ENCODE measurements at places on chromosomes 11 and 22.
A peak's percentile ranks its signal among the peaks of the same experiment; 100 is the strongest.

DNA sequence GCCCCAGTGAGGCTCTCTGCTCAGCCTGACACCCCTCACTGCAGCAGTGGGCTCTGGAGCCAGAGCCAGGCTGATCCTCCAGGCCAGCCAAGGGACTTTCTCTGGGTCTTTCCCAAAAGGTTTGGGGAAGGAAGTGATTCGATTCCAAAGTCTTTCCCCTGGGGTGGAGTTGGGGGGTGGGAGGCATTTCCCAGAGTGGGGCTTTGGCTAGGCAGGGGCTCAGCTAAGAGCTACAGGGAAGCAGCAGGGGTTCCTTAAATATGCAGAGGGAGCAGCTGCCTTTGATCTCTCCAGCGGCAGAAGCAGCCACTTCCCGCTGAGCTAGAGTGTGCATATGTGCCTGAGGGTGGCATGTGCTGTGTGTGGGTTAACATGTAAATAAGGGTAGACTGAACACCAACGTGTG lies 192.9 kb downstream of the INSC start:
- H3K27me3 ChIP-seq: no peaks in the 10 kb centered on the region
- no peak overlapping the region for H3K27ac ChIP-seq
- no peak for DNase-seq
- H3K36me3 ChIP-seq: no peaks in the 10 kb centered on the region

DNA sequence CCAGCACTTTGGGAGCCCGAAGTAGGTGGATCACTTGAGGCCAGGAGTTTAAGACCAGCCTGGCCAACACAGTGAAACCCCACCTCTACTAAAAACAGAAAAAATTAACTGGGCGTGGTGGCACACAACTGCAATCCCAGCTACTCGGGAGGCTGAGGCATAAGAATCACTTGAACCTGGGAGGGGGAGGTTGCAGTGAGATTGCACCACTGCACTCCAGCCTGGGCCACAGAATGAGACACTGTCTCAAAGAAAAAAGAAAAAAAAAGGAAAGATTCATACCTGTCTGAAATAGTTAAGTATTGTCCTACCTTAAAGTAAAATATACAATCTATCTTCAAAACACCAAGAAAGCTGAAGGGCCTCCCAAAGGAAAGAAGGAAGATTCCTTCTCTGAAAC lies 20.1 kb downstream of the RBFOX2 start:
- no peak overlapping the region for H3K27ac ChIP-seq
- H3K36me3 ChIP-seq: no peaks in the 10 kb centered on the region
- H3K27me3 ChIP-seq: no peaks in the 10 kb centered on the region
- no peak overlapping the region for H3K4me3 ChIP-seq
- no peak for DNase-seq

DNA sequence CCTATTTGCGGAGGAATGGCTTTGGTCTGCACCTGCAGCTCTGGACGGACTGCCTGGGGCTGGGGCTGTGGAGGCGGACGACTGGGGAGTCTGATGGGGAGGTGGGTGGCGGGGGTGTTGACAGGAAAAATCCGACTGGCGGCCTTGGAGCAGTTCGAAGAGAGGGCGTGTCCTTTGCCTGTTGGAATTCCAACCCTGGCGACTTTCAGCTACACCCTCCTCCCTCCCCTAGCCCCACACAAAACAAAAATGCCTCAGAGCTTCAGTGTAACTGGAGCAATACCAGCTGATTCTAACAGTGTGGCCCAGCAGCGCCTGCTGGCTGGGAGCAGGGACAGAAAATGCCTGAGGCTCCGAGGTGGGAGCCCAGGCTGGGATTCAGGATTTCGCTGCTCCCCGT lies 85.4 kb downstream of the ATXN10 start:
- peak; percentile 50 for DNase-seq
- H3K4me1 ChIP-seq: peaks cover 15% of the 10 kb centered on the region
- no peaks in the 10 kb centered on the region for H3K36me3 ChIP-seq
- no peak overlapping the region for H3K27ac ChIP-seq
- H3K27me3 ChIP-seq: no peaks in the 10 kb centered on the region
- H3K4me3 ChIP-seq: no peak overlapping the region

DNA sequence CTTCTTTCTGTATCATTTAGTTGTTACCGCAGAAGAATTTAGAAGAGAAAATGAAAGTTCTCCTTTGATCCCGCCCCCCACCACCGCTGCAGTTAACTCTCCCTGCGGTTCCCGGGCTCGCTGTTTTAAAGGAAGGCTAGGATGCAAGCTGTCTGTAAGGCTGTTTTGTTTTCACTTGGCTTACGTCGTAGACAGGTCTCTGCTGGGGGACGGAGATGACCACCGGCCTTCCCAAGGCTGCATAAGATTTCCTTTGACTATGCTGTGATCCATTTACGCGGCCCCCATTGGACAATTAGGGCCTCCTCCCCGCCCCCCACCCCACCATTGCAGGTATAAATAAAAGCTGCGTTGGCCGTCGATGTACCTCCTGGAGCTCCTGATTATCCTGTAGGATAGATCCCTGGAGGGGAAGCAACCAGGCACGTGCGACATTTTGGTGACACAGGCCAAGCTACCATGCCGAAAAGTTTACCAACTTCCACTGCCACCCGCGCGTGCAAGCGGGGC lies 1.4 kb upstream of the CPT1A start:
- H3K36me3 ChIP-seq: no peaks in the 10 kb centered on the region
- peak overlapping the region; percentile 85 for H3K4me3 ChIP-seq
- no peaks in the 10 kb centered on the region for H3K27me3 ChIP-seq
- H3K4me1 ChIP-seq: peaks cover 44% of the 10 kb centered on the region
- no peak for DNase-seq

DNA sequence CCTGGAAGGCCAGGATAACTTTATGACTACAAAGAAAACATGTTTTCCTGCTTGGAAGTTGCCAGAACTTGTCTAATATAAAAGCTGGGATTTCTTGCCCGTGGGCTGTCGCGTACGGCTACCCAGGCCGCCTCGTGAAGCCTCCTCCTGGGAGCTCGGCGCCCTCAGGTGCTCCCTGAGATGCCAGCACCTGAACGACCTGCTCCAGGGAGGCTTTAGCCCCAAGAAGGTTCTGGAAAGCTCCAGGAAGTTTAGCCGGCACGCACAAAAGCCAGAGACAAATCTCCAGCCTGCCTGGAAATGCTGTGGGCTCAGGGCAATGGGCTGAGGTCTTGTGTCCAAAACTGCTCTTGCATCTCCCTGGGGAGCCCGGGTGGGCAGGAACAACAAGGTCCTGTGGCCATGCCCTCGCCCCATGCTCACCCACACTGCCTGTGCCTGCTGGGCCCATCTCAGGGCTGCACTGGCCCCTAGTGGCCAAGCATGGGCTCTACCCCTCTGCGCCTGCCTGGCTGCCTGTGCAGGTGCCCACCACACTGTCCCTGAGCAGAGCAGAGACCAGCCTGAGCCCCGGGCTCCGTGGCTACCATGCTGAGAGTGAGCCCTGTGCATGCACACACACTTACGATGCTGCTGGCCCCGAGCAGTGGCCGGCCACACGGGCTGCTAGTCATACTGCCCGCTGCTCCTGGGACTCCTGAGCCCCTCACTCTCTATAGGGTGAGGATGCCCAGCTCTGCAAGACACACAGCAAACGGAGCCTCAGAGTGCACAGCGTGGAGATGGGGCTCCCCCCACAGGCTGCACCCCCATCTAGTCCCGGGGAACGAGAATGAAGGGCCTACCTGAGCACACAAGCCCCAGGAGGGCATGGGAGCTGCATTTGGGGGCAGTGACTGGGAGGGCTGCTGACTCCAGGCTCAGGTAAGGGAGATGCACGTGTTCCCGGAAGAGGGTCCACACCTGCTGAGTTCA lies 4.9 kb upstream of the CELSR1 start:
- peak; percentile 82 for DNase-seq
- no peak overlapping the region for H3K4me3 ChIP-seq
- no peak overlapping the region for H3K27ac ChIP-seq
- H3K27me3 ChIP-seq: no peaks in the 10 kb centered on the region

GRCh38 chr11:134252346-134253187 lies 585 bp downstream of the THYN1 start:
- H3K4me3 ChIP-seq: peak overlapping the region; percentile 94
- no peaks in the 10 kb centered on the region for H3K36me3 ChIP-seq

DNA sequence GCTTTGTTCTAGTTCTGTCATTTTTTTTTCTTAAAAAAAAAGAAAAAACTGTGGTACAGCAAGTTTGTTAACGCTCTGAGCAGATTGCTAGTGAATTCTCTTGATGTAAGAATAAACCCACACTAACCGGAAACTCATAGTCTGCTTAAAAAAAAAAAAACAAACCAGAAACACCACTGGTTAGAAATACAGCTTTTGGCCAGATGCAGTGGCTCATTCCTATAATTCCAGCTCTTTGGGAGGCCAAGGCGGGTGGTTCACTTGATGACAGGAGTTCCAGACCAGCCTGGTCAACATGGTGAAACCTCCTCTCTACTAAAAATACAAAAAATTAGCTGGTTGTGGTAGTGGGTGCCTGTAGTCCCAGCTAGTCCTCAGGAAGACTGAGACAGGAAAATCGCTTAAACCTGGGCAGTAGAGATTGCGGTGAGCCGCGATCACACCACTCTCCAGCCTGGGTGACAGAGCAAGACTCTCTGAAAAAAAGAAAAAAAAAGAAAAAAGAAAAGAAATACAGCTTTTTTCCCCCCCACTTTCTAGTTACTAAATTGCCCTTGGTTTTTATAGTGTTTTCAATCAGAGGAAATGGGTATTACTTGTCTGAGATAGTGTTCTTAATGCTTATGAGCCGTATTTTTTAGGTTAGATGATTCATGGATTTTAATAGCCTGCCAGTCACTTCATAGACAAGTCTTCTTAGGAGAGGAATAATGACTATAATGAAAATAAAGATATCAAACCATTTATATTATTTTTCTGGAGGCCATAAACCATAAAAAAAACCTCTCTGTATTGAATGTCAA lies 222.8 kb downstream of the DDX10 start:
- no peak for DNase-seq
- no peaks in the 10 kb centered on the region for H3K36me3 ChIP-seq
- H3K27me3 ChIP-seq: no peaks in the 10 kb centered on the region
- H3K4me1 ChIP-seq: peaks cover 4% of the 10 kb centered on the region

DNA sequence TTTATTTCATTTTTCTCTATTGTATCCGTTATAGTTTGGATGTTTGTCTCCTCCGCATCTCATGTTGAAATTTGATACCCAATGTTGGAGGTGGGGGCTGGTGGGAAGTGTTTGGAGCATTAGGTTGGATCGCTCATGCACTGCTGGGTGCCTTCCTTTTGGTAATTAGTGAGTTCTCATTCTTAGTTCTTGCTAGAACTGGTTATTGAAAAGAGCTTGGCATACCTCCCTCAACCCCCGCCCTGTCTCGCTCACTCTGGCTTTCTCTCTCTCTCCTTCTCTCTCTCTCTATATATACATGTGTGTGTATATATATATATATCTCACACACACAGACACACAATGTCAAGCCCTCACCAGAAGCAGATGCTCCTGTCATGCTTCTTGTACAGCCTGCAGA lies 978.7 kb downstream of the DLG2 start:
- no peaks in the 10 kb centered on the region for H3K4me1 ChIP-seq
- H3K27ac ChIP-seq: no peak overlapping the region
- no peak overlapping the region for H3K4me3 ChIP-seq
- H3K36me3 ChIP-seq: no peaks in the 10 kb centered on the region
- H3K27me3 ChIP-seq: no peaks in the 10 kb centered on the region

- H3K27ac ChIP-seq: no peak overlapping the region
- H3K27me3 ChIP-seq: no peaks in the 10 kb centered on the region
- no peaks in the 10 kb centered on the region for H3K36me3 ChIP-seq
- H3K4me3 ChIP-seq: peak overlapping the region; percentile 2
Observed at GRCh38 chr11:128687321-128687720, 6.6 kb upstream of the FLI1 start.

DNA sequence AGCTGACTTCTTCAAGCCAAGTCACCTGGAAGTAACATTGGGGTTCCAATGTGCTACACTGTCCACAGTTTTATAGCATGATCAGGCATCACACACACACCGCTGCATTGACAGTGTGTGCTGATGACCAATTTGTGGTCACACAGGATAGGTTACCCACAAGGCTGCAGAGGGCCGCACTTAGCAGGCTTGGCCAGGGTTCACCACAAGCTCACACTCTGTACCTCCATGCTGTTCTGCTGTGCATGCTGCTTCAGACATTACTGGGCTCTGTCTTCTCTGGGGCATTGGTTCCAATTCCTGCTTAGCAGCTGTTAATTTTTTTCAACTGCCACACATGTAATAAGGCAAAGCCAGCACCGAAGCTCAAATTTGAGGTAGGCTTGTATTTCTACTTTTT lies 11.0 kb upstream of the NRIP3 start:
- H3K27me3 ChIP-seq: no peaks in the 10 kb centered on the region
- H3K36me3 ChIP-seq: no peaks in the 10 kb centered on the region
- no peak for DNase-seq
- H3K4me3 ChIP-seq: no peak overlapping the region
- H3K4me1 ChIP-seq: no peaks in the 10 kb centered on the region
- no peak overlapping the region for H3K27ac ChIP-seq

DNA sequence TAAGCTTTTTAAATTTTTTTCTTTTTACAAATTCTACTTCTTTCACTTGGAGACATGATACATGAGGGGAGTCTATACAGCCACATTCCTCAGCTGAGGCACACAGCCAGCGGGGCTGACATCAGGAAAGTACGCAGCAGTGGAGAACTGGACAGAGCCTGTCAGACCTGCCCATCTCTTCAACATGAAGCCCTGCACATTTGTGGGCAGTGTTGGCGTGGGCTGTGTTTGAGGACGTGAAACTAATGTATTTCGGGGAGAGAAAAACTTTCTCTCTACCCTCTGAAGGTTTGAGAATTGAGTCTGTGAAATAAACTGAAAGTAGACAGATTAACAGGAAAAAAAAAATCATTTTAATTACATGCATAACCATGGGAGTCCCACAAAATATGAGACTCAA lies 84.8 kb upstream of the HTATIP2 start:
- no peak overlapping the region for H3K27ac ChIP-seq
- H3K36me3 ChIP-seq: no peaks in the 10 kb centered on the region
- H3K27me3 ChIP-seq: no peaks in the 10 kb centered on the region
- no peak overlapping the region for H3K4me3 ChIP-seq

GRCh38 chr11:121226415-121227263 lies 65.9 kb upstream of the SC5D start:
- DNase-seq: no peak
- no peak overlapping the region for H3K4me3 ChIP-seq
- no peaks in the 10 kb centered on the region for H3K27me3 ChIP-seq
- peaks cover 9% of the 10 kb centered on the region for H3K4me1 ChIP-seq
- H3K27ac ChIP-seq: no peak overlapping the region

DNA sequence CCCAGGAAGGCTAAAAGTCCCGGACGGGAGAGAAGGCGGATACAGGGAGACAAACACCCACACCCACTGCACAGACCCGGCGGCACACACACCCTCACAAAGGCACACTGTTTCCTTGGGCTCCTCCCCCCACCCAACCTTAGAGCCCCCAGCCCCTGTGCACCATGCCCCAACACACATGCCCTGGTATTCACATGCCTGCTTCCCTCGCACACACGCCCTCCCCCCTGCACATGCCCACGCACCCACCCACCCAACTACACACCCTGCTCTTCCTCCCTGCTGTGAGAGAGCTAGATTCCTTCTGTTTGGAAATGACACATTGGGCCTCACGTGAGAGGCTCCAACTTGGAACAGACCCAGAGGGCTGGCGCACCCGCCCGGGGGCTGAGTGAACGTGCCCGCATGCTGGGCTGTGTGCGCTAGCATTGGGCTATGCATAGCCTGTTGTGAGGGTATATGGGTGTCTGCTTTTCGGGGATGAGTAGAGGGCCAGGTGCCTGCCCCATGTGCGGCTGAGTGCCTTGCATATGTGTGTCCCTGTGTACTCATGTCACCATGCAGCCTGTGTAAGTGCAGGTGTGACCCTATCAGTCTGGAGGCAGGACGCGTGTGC lies 518 bp upstream of the CHRM1 start:
- H3K27me3 ChIP-seq: no peaks in the 10 kb centered on the region
- no peak overlapping the region for H3K27ac ChIP-seq
- no peak for DNase-seq
- H3K4me3 ChIP-seq: no peak overlapping the region
- peaks cover 18% of the 10 kb centered on the region for H3K4me1 ChIP-seq

GRCh38 chr11:33321422-33321821 lies 64.2 kb downstream of the HIPK3 start:
- H3K27ac ChIP-seq: no peak overlapping the region
- no peaks in the 10 kb centered on the region for H3K27me3 ChIP-seq
- H3K36me3 ChIP-seq: no peaks in the 10 kb centered on the region

All from testis (tissue), 5 donors.